IMR-90 (cell line): ENCODE measurements at places on chromosomes 4 and X.
A peak's percentile ranks its signal among the peaks of the same experiment; 100 is the strongest.

DNA sequence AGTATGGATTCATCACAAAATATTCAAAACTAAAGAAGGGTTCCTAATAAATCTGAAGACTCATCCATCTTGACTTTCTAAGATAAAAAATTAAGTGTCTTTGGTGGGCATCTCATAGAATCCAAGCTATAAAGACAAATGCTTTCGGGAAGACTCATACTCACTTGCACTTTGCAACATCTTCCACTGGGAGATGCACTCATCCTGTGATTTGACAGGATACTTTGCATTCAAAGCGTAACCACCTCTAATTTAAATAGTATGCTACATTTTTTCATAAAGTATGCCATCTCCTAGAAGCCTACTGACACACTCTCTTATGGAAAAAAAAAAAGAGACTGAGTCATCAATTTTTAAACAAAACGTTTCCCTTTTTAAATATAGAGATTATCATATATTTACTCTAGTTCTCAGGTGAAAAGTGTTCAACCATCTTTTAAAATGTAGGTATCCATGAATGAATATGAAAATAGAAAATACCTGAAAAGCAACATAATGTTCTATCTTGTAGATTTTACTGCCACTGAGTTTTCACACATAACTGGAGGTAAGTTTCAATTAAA is 119.6 kb downstream of the KLHL13 start:
- DNase-seq: peak; percentile 63

DNA sequence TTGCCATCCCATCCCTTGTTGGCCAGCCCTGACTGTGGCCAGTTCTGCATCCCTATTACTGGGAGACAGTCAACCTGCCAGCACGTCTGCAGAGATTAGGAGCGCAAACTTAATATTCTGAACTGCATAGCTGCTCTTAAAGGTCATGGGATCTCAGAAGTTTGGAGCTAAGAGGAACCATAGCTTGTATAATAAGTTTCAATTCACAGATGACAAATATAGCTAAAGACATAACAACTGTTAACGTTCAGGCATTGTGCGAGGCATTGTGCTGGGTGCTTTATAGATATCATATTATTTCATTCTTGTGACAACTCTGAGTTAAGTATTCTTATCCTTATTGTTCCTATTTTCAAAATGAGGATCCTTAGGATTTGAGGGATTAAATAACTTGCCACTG is 3.7 kb downstream of the SCARB2 start:
- DNase-seq: no peak

GRCh38 chr4:185734214-185734613 is 77.8 kb downstream of the SORBS2 start:
- no peak for DNase-seq

GRCh38 chrX:105744291-105744690 is 78.0 kb upstream of the NRK start:
- DNase-seq: no peak

- no peak for DNase-seq
Measured at GRCh38 chr4:75007891-75008290, 75.0 kb downstream of the PARM1 start.

DNA sequence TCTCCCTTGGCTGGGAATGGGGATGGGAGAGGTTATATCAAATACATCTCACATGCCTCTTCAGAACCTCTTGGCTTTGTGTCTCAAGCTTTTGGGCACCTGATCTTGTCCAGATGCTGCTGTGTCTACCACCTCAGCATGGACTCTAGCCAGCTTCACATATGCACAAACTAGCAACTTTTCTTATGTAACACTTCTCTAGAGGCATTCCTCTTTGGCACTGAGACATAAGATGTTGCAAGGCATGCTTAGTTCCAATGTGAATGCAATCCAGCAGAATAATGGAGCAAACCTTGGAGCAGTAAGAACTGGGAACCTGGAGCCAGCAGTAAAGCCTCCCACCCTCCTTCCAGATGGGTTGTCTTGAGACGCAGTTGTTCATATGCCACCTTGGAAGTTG is 113.4 kb upstream of the TMEM47 start:
- no peak for DNase-seq

DNA sequence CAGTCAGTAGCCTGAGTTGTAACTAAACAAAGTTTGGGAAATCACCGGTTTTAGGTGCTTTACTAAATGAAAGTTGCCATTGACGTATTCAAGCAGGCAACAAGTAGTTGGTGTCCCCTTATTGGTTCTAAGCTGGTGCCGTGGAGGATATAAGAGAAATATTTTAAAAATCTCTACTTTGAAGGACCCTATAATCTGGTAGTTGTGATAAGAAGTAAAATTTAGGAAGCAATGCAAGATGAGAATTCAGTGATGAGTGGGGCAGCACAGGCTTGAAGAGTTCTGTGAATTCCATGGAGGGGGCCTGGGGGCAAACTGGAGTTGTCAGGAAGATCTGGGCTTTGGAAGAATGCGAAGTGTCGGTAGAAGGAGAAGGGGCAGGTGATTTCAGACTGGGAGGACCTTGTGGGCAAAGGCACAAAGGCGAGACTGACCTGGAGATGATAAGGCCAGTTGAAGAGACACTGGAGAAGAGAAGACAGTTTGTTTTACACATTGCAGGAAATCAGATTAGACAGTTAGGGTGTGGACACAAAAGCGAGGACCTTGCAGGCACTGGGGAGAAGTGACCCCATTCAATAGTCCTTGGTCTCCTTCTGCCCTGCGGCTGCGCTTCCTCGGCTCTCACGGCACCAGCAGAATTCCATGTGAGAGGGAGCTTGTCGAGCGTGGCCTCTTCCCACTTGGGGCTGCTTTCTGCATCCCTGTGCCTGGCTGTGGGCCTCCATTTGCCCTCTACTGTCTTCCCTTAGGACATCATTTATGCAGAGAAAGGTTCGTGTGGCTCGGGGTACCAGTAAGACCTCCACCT is 1.3 kb downstream of the RHOH start:
- no peak for DNase-seq

- peak; percentile 80 for DNase-seq
Measured at GRCh38 chr4:156949373-156949814, 22.2 kb downstream of the PDGFC start.

- DNase-seq: no peak
Measured at GRCh38 chrX:133685822-133686221, 270.5 kb upstream of the GPC4 start.

GRCh38 chr4:90486346-90486745 is 359.2 kb downstream of the CCSER1 start:
- DNase-seq: no peak

DNA sequence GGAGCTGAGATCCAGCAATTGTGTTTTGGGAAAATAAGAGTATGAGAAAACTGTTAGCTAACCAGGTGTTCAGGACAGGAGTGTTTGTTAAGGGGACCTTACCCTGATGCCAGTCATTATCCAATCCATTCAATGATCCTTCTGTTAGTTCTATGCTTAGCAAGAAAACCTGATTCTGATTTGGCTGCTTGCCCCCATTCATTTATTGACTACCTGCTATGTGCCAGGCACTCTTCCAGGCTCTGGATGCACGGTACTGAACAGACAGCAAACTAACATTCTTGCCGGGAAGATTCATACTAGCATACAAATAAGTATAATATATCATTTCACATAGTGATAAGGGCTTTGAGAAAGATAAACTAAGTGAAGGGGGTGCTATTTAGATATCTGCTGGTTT is 1.0 kb upstream of the MECP2 start:
- no peak for DNase-seq

DNA sequence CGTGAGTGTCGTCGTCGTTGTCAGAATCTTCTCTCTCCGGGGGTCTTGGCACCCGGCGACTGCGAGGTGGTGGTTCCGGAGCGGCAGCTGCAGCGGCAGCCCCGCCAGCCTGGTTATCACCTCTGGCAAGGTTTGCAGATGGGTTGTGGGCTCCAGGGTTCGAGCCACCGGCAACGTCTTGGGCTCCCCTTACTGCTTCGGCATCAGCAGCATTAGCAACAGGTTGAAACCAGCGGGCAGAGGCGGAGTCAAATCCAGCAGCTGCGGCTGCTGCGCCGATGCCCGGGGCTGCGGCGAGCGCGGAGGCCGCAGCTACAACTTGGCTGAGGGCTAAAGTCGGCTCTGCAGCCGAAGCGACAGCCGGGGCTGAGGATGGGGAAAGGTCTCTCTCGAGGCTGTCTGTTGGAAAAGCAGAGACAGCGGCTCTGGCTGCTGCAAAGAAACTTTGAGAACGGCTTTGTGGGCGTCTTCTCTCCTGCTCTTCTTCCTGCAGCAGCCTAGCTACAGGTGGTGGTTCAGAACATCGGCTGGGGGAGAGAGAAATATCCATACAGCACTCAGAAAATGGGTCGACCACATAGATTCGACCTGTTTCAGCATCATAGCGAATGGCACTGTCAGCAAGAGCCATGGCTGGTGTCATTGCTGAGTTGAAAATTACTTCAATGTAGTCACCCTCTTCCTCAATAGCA is 3.6 kb downstream of the IRS4 start:
- no peak for DNase-seq

DNA sequence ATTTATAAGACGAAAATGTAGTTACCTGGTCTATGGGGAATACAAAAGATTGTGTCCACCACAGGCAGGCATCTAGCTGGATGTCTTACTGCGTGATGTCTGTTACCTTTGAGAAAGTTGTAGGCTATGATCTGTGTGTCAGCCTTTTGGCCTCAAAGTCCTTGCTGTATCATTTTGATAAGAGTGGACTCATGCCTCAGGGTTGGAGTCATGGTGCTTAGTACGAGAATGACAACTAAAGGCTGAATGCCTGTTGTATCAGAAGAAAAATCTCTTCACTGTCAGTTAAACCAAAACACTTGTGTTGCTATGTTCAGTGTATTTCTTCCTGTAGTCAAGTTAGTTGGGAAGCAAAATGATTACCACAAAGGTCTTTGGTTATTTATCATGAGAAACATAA is 226.2 kb downstream of the ARHGAP10 start:
- DNase-seq: peak; percentile 29

GRCh38 chr4:128863312-128864075 is 54.0 kb downstream of the JADE1 start:
- peak; percentile 80 for DNase-seq

GRCh38 chr4:107740950-107741701 is 21.1 kb upstream of the PAPSS1 start:
- peak; percentile 60 for DNase-seq

DNA sequence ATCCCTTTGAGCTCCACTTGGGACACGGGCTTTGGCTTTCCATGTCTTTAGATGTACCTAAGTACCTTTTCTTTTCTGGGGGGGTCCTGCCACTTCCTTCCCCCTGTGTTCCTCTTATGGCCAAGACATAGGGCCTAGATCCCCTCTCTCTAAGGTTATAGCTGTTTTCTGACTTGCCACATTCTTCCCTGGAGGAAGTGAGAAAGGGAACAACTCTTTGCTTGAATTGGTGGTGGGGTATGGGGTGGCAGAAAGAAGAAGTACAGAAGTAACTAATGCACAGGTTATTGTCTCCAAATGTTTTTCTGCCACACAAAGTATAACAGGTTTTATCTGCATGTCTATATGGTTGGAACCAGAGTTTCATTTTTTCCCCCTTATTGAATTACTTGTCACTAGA is 29.7 kb upstream of the DIPK2B start:
- no peak for DNase-seq

- DNase-seq: no peak
Measured at GRCh38 chr4:144411700-144412099, 234.3 kb upstream of the HHIP start.

GRCh38 chrX:47499293-47499692 is 16.3 kb upstream of the ZNF41 start:
- DNase-seq: no peak

- no peak for DNase-seq
Measured at GRCh38 chr4:144556636-144557035, 89.3 kb upstream of the HHIP start.

GRCh38 chrX:107552930-107553329 is 75.4 kb upstream of the PRPS1 start:
- no peak for DNase-seq

DNA sequence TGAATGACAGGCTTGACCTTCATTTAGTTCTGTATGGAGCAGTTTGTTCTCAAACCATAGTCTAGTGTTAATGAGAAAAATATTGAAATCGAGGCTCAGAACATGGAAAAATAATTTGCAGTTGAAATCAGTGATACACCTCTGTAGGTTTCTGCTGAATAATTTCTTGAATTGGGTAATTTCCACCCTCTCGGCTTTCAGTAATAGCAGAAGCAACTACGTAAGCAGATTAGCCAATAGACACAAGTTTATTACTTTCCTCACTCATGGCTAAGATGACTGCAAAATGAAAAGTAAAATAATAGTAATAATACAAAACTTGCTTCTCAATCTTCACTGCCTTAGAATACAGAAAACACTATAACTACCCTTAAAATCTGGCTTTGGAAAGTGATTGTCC is 46.0 kb downstream of the USP38 start:
- no peak for DNase-seq

DNA sequence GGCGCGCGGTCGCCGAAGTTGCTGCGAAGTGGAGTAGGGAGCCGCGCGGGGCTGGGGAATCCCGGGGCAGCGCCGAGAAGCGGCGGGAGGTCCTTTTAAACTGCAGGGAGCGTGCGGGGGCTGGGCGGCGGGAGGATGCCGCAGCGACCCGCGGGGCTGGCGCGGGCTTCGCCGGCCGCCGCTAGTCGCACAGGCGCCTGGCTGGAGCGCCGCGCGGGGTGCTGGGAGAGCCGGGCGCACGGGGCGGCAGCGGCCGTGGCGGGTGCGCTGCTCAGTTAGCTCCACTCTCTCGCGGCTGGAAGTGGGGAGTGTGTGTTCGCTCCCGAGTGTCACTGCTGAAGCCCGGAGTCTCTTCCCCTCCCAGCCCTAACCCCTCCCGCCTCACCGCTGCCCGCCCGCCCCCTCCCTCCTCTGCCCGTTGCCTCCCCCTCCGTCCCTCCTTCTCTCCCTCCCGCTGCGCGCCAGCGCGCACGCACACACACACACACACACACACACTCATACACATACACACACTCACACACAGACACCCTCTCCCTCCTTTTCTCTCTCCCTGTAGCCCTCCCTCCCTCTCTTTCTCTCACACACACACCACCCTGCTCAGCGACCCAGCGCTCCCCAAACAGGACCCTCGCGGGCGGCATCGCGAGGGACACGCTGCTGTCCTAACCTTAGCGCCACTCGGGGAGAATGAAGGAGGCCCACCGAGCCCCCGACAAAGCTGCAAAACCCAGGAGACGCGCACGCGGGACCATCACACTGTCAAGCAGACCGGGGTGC is at the start of gene NDNF:
Gene NDNF, minus strand, starts transcription at position 312 of the 780 bp plus-strand sequence. CDS start 26,698 bp downstream, outside the sequence.
- DNase-seq: peak; percentile 6

DNA sequence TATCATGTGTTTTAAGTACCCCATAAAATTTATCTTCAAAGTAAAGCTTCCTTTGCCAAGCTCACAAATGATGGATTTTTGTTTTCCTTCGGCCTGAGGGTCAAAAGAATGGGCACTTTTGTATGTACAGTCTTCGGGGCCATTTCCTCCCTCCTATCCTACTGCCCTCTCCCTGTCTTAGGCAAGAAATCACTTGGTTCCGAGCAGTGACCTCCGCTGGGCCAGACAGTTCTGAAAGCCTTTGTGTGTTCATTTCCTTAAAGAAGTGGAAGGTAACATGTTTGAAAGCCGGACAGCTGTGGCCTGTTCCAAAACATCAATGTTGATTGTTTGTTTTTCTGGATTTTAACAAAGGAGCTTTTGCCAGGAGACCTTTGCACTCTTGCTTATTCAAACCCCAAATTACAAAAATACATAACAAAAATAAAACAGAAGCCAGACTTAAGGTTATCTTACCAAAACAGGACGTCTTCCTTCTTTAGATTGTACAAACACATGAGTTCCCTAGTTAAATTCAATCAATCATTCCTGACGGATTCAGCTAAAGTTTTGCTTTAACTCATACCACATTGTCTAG is 110.6 kb upstream of the LIMCH1 start:
- DNase-seq: no peak
